ENCODE measurements at places on chromosomes 16 and 17.

DNA sequence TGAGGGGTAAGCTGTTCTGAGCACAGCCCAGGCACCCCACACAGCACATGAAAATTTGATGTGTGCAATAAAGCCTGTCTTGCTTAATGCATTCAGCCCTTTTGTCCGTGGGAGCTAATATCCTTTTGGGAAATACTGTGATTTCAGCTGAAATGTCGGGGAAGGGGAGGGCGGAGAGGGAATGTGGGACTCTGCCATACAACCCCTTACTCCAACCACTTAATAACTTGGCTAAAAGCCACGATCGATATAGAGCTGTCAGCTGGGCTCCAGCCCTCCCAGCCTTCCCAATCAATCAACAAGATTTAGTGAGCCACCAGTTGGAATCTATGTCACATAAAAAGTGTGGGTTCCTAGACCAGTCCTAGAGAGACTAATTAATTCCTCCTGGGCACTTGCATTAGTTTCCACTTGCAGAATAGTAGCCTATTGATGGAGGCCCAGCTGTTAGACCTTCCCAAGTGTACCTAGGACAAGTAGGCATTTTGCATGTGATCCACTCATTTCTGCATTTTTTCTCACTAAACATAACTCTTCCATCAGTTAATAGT lies 82.7 kb upstream of the PIRT start:
- no peak for DNase-seq

GRCh38 chr17:80055597-80055996 lies 19.2 kb downstream of the CCDC40 start:
- DNase-seq: no peak

- no peak for DNase-seq
Measured at GRCh38 chr17:57033296-57033695, 51.8 kb upstream of the AKAP1 start.

DNA sequence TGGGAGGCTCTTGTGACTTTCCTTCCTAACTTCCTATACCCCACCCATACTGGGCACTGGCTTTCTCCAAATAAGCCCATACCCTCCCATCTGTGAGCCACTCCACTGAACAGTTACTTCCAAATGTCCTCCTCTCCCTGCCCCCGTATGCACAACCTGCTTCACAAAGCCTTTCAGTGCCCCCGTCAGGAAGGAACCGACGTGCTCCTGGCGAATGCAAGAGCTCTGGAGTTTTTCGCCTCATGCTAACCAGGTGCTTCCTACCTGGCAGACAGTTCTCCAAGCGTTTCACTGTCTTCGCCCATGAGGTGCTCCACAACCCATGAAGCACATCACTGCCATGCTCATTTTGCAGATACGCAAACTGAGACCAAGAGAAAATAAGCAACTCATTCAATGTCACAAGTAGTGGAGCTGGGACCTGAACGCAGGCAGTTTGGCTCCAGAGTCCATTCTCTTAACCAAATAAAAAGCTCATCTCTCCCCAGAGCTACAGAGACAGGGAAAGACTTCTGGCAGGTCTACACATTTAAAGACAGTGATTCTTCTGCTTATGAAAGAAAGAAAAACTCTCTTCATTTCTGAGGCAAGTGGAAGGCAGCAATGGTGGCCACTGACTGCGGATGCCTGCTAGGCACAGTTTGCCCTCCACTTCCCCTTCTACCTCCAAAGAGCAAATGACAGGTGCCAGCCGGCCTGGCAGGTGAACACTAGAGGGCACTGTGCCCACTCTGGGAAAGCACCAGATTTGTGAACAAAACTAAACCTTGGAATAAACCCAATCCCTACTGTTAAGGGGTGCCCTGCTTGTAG lies 23.8 kb downstream of the SPHK1 start:
- DNase-seq: peak; percentile 42

GRCh38 chr17:77375917-77376651 lies 235.3 kb downstream of the SEC14L1 start:
- peak; percentile 36 for DNase-seq

DNA sequence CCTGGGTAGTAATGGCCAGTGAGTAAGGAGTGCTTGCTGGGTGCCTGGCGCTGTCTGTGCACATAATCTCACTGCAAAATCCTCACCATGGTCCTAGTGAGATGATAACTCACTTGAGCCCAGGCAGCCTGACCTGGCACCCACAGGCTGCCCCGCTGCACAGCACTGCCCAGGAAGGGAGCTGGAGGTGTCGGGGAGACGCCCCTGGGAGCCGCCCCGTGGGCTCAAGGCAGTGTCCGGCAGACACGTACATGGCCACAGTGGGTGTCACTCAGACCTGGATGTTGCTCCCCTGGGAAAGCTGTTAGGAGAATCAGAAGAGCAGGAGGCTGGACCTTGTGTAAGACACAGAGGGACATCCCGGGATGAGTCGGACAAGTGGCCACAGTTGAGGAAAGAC lies 44.2 kb downstream of the BEAN1 start:
- DNase-seq: no peak

- DNase-seq: no peak
Measured at GRCh38 chr16:15487336-15488284, 53.2 kb downstream of the BMERB1 start.

DNA sequence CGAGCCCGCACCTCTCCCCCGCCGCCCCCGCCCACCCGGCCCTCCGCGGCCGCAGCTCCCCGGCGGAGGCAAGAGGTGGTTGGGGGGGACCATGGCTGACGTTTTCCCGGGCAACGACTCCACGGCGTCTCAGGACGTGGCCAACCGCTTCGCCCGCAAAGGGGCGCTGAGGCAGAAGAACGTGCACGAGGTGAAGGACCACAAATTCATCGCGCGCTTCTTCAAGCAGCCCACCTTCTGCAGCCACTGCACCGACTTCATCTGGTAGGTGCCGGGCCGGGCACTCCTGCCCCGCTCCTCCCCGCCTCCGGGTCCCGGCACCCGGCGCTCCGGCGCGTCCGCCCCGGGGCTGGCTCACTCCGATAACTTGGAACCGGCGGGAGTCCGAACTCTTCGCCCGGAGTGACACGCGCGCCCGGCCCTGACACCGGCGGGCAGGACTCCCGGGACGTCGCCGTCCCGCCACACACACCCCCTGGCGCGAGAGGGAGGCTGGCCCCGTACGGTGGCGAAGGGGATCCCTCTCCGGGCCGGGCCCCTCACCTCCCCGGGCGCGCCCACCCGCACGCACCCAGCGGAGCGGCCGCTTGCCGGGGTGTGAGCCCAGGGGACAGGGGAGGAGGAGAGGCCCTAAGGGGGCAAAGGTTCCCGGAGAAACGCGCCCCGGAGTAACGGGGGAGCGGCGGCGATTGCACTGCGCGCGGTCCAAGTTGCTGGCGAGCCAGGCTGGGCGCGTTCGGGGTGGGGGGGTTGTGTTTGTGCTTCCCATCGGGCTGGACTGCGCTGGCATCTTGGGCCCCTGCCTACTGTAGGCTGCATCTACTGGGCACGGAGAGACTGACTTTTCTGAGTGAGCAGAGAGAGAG lies 581 bp downstream of the PRKCA start:
- DNase-seq: no peak
